SJSA1 (cell line): ENCODE measurements at places on chromosomes 4 and X. TPM values are rescaled to one million over a fixed set of nuclear protein-coding genes. Genes with fewer than 3 reads are reported as not detected.

Gene TET2
- total RNA-seq: 7.1 and 13.1 TPM in 2 replicates

Gene TMPRSS11B
- not detected in 2 replicates for total RNA-seq

- DNase-seq: no peak
Measured at GRCh38 chr4:78625073-78625472, 73.5 kb downstream of the ANXA3 start.

DNA sequence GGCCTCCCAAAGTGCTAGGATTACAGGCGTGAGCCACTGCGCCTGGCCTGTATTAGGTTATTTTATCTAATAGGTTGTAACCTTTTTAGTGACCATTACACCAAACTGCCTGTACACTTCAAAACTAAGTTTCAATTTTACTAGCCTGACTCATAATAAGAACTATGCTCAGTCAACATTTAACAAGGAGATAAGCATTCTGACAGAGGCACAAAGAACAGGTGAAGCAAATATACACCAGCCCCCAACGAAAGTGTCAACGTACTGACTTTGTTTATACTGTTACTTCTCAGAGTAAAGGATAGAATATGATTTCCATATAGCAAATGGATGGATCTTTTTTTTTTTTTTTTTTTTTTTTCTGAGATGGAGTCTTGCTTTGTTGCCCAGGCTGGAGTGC is 62.8 kb downstream of the SHISA3 start:
- DNase-seq: no peak

GRCh38 chr4:44675366-44675765 is 2.9 kb upstream of the GUF1 start:
- DNase-seq: no peak

GRCh38 chr4:41887821-41888686 is 47.2 kb upstream of the TMEM33 start:
- DNase-seq: no peak

GRCh38 chrX:41828826-41829225 is 94.5 kb downstream of the CASK start:
- no peak for DNase-seq

Gene AFF2
- total RNA-seq: 0.13 TPM in 1 of 2 replicates, not detected in the other

DNA sequence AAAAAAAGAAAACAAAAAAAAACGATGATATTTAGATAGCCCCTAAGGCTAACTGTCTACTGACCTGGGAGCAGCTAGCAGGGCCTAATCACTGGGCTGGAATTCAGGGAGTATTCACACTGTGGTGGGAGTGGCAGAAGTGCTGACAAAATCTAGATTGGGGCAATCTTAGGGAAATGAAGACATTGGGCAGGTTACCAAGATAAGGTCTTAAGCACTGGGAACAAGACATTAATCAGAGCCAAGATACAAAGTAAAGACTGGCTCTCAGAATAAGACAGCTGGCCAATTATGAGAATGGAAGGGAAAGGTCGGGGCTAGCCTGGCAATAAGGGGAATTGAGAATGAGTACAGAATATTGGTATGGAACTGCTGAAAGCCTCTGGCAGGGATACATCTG is 100.2 kb upstream of the GRIA3 start:
- no peak for DNase-seq

DNA sequence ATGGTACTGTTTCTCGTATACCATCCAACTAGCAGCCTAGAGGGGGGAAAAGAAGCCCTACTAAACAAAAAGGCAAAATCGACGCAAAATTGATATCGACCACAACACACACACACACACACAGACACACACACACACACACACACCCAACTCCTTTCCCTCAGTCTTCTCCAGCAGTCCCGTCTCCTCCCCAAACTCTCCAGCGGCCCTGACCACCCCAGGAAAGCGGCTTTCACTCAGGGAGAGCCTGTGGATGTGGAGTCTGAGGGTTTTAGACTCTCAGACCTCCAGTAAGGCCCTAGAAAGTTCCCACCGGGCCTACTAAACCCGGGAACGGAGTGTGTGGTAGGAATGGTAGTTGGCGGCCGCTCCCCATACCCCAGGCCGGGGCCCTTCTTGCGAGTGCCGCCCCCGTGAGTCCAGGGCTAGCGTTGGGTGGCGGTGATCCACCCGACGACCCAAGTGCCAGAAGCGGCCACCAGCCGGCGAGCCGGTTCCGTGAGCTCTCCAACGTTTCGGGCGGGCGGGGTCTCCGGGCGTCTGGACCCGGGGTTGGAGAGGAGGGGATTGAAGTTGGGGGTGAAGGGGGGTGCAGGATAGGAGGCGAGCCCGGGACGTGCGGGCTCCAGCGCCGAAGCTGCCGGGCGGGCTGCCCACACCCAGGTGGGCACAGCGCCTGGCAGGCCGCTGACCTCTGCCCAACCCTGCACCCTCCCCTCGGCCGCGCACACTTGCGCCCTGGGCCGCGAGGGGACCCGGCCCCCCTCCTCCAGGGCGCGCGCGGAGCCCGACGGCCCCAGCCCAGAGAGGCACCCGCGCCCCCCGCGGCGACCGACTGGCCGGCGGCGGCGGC is 13.7 kb downstream of the ARX start:
- DNase-seq: no peak

Gene SPANXN4
- not detected in 2 replicates for total RNA-seq

DNA sequence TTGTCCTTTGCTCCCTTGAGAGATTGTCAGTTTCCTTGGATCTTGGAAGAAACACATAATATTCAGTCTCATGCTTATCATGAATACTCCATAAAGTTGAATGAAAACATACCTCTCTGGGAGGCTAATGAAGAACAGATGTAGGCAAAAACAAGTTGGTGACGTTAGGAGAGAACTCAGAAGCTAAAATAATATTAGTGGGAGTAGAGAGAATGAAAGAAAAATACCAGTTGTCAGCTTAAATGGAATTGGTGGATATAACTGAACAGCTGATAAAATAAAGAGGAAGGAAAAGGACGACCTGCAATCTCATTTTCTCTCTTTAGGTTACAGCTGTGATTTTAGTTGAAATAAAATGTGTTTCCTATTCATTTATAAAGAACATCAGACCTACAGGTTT is 124.8 kb downstream of the SNCA start:
- DNase-seq: no peak

GRCh38 chr4:74659576-74660411 is 134.5 kb downstream of the BTC start:
- peak; percentile 90 for DNase-seq

- no peak for DNase-seq
Measured at GRCh38 chr4:75497133-75497532, 17.1 kb downstream of the RCHY1 start.

Gene ENAM
- not detected in 2 replicates for total RNA-seq

GRCh38 chr4:79651456-79651855 is 243.4 kb upstream of the GK2 start:
- no peak for DNase-seq

Gene CLGN
- 3.6 and 7.0 TPM in 2 replicates for total RNA-seq

Gene GLRA3
- total RNA-seq: not detected in 2 replicates

DNA sequence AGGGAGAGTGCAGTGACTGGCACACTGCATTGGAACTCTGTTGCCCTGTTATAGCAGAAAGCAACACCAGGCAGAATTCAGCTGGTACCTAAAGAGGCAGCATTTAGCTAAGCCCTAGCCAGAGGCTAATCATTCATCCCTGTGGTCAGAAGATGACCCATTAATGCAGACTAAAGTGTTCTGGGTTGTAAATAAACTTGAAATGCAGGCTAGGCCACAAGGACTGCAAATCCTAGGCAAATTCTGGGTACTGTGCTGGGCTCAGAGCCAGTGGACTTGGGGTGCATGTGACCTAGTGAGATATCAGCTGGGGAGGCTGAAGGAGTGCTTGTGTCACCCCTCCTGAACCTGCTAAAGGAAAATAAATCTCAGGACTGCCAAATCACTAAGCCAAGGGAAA is 91.2 kb downstream of the LPAR4 start:
- no peak for DNase-seq

GRCh38 chr4:48930654-48931053 is 24.1 kb upstream of the OCIAD2 start:
- DNase-seq: no peak

GRCh38 chr4:168784786-168785461 is 225.1 kb downstream of the CBR4 start:
- DNase-seq: no peak

DNA sequence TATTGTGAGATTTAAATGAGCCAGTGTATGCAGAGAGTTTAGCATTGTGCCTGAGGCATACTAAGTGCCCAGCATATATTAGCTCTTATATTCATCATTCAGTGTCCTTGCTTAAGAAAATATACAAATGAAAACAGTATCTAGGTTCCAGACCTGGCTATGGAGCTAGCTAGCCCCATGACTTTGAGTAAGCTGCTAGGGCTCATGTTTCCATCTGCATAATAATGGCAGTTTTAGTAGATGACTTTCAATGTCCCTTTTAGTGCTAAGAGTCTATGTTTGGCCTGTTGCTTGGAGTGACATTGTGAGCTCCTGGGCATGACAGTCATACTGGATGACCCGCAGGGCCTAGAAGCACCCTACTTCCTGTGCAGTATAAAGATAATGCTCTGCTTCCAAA is 435.3 kb downstream of the ZIC3 start:
- no peak for DNase-seq

Gene XAGE1A
- not detected in 2 replicates for total RNA-seq

- no peak for DNase-seq
Measured at GRCh38 chrX:49792376-49792775, 36.7 kb upstream of the PAGE4 start.

DNA sequence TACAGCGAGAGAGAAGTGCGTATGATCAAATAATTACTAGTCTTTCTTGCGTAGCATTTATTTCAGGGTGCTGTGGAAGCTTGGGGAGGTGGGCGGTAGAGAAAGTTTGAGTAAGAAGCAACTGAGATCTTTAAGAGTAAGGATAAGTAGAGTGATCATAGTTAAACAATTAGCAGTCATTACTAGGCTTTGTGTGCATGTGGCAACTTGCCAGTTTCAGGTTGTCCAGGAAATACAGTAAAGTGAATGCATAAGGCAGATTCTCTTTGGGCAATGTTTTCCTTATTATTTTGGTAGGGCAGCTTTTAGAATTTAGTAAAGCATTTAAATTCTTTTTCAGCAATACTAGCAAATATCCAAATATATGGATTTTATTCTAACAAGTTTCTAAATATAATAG is 57.0 kb downstream of the HPGDS start:
- no peak for DNase-seq

GRCh38 chr4:153522802-153523094 is 56.6 kb downstream of the TMEM131L start:
- no peak for DNase-seq

Gene SMIM31
- total RNA-seq: not detected in 2 replicates

DNA sequence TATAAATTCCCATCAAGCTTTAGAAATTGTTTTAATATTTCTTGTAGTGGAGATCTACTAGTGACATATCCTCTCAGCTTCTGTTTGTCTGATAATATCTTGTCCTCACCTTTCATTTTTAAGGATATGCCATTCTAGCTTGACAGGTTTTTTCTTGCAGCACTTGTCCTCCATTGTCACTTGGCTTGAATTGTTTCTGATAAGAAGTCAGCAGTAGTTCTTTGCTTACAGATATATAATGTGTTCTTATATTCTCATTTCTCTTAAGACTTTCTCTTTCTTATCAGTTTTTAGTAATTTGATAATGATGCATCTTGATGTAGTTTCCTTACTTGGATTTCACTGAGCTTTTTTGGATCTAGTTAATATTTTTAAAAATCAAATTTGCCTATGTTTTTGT is 120.6 kb upstream of the NUDT6 start:
- DNase-seq: no peak

Gene KIAA1210
- total RNA-seq: not detected in 2 replicates

GRCh38 chr4:187357045-187357643 is 633.5 kb upstream of the FAT1 start:
- no peak for DNase-seq

Gene ARHGEF6
- total RNA-seq: 10.8 and 19.2 TPM in 2 replicates

Gene NEUROG2
- total RNA-seq: 0.03 TPM in 1 of 2 replicates, not detected in the other

DNA sequence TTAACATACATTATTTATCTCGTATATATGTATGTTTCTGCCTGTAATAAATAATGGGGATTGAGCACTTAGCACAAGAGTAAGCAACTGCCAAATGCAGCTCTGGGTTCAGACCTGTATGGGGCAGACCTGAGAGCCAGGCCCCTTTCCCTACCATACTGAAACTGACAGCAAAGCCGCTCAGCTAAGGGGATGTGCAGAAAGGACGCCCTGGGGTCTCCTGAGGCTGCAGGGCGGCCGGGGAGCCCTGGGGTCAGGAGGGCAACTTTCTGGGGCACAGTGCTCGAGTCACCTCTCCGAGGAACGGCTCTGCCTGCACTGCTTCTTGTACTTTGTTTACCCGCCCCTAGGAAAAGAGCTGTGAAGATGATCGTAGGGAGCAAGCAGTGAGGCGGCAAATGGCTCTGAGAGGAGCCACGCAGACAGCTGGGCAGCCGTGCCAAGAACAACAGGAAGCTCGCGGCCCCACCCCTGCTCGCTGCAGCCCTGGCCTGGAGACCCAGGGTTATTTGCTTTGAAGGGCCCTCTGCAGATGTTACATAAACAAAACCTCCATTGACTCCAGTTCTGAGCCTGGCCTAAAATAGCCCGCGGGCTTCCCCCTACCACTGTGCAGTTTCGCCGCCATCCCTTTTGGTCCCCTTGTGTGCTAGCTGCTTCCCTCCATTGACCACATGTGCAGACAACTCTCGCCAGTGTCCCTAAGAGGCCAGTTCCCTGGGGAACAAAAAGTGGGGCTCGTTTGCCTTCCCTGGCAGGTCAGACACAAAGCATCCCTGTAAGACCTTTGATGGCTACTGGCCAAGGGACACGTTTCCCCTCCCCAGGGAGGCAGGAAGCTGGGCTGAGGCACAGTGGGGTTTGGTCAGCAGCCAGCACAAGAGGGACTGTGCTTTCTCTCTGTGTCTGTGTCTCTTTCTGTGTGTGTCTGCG is 111.3 kb upstream of the LNX1 start:
- DNase-seq: peak; percentile 92

- no peak for DNase-seq
Measured at GRCh38 chr4:36138220-36138619, 106.1 kb downstream of the ARAP2 start.

Gene GUCY1A1
- total RNA-seq: not detected in 2 replicates

DNA sequence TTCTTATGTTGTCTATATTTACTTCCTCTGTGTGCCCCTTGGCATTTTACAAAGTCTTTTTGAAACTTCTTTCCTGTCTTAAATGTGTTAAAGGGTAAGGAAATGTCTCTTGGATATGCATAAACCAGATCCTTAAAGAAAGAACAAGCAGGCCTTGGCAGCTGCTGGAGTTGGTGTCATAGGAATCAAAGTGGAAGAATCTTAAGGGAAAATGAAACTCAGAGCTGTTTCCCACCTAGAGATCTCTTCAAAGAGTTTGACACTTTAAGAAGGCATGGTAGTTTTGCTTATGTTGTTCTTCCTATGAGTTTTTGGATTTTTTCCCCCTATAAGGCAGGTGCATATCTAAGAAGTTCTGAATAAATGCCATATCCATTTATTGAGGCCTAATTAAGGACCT is 37.0 kb upstream of the CWH43 start:
- DNase-seq: no peak

- DNase-seq: no peak
Measured at GRCh38 chr4:129377131-129377845, 281.3 kb downstream of the C4orf33 start.

Gene C4orf51
- not detected in 2 replicates for total RNA-seq

GRCh38 chr4:175637762-175638161 is 174.3 kb downstream of the GPM6A start:
- no peak for DNase-seq

Gene ELOVL6
- 10.5 and 11.9 TPM in 2 replicates for total RNA-seq

Gene CD38
- 0.05 TPM in 1 of 2 replicates, not detected in the other for total RNA-seq
